ENCODE measurements at places on chromosomes 3 and 15.

- DNase-seq, result no peak
Measured at GRCh38 chr3:81161851-81162250, 599.6 kb downstream of the GBE1 start.

- no peak for DNase-seq
Measured at GRCh38 chr3:39870706-39871105, 61.3 kb downstream of the MYRIP start.

DNA sequence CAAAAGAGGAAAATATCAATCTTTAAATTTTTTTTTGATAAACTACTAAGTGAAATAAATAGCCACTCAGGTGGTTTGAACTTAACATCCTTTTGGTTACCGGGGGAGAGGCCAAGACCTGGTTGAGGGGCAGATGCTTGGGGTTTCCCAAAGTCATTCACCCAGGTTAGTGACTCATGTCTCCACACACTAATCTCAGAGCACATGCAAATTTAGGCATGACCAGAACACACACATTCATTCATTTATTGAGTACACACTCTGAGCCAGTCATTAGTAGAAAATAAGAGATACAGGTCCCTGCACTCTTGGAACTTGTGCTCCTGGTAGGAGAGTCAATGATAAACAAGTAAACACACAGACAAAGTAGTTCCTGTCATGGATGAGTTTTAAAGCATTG is 7.3 kb downstream of the ILDR1 start:
- DNase-seq, result no peak

- no peak for DNase-seq
Measured at GRCh38 chr3:137148406-137148805, 190.6 kb downstream of the IL20RB start.

DNA sequence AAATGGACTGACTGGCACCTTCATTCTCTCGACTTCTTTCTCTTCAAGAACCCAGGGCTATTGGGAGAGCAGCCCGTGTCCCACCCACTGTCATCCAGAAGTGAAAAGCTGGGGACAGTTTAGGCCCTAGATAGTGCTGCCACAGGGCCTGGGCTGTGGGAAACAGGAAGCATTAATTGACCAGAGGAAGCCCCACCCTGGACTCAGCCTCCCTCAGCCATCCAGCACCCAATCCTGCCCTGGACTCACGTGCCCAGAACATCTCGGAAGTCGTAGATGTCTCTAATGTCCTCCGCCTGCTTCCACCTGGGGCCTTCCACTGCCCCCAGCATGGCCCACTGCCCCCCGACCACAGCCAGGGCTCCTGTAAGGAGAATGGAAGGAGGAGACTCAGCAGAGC is 2.3 kb downstream of the CAMK1 start:
- DNase-seq, result no peak

GRCh38 chr15:83207660-83208366 is at the start of gene HDGFL3:
Gene HDGFL3 (minus strand): TSS chr15:83207823. CDS start chr15:83207414, 409 bp downstream.
- peak; percentile 87 for DNase-seq

GRCh38 chr3:48694610-48695392 is 9.1 kb upstream of the NCKIPSD start:
- DNase-seq, result peak; percentile 41

GRCh38 chr15:48285329-48286214 is 45.7 kb upstream of the DUT start:
- peak; percentile 61 for DNase-seq
